Cardiac muscle cell (in vitro differentiated cells and primary cell): ENCODE measurements at places on chromosomes 4 and X.

DNA sequence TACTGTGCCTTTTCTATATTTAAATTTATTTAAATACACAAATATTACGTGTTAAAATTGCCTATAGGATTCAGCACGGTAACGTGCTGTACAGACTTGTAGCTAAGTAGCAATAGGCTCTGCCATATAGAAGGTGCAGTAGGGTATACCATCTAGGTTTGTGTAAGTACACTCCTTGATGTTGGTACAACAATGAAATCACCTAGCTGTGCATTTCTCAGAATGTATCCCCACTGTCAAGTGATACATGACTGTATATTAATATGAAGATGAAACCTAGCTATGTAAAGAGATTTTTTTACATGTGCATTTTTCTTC lies 431.2 kb downstream of the KCTD8 start:
- no peak overlapping the region for H3K4me3 ChIP-seq
- DNase-seq, result no peak
- no peaks in the 10 kb centered on the region for H3K27me3 ChIP-seq
- H3K27ac ChIP-seq, result no peak overlapping the region
- no peaks in the 10 kb centered on the region for H3K36me3 ChIP-seq
- H3K4me1 ChIP-seq, result no peaks in the 10 kb centered on the region

- H3K4me1 ChIP-seq, result peaks cover 21% of the 10 kb centered on the region
- no peak overlapping the region for H3K27ac ChIP-seq
- DNase-seq, result no peak
- no peaks in the 10 kb centered on the region for H3K36me3 ChIP-seq
These were observed 25.4 kb upstream of the AFAP1 start for GRCh38 chr4:7964890-7965662.

GRCh38 chr4:48193096-48193836 lies 59.2 kb upstream of the TXK start:
- H3K27ac ChIP-seq, result no peak overlapping the region
- H3K4me3 ChIP-seq, result no peak overlapping the region
- no peaks in the 10 kb centered on the region for H3K4me1 ChIP-seq
- H3K27me3 ChIP-seq, result no peaks in the 10 kb centered on the region
- no peak for DNase-seq

- H3K36me3 ChIP-seq, result no peaks in the 10 kb centered on the region
- H3K27me3 ChIP-seq, result no peaks in the 10 kb centered on the region
- no peak for DNase-seq
- no peak overlapping the region for H3K27ac ChIP-seq
- no peak overlapping the region for H3K4me3 ChIP-seq
- H3K4me1 ChIP-seq, result no peaks in the 10 kb centered on the region
These were observed 22.1 kb upstream of the AMTN start for GRCh38 chr4:70496231-70496630.

GRCh38 chrX:132331000-132331399 lies 111.8 kb upstream of the RAP2C start:
- no peak overlapping the region for H3K27ac ChIP-seq
- DNase-seq, result no peak
- no peak overlapping the region for H3K4me3 ChIP-seq
- no peaks in the 10 kb centered on the region for H3K4me1 ChIP-seq
- H3K36me3 ChIP-seq, result no peaks in the 10 kb centered on the region
- H3K27me3 ChIP-seq, result no peaks in the 10 kb centered on the region

GRCh38 chrX:3142259-3143042 lies 101.2 kb downstream of the ARSF start:
- no peaks in the 10 kb centered on the region for H3K27me3 ChIP-seq
- no peak overlapping the region for H3K27ac ChIP-seq
- no peak overlapping the region for H3K4me3 ChIP-seq
- DNase-seq, result no peak
- no peaks in the 10 kb centered on the region for H3K36me3 ChIP-seq
